ENCODE measurements at places on chromosomes 6 and 20.

- no peak for DNase-seq
These were observed 1.4 kb downstream of the TMEM170B start for GRCh38 chr6:11538819-11539468.

GRCh38 chr6:93393554-93394074 lies 25.7 kb downstream of the EPHA7 start:
- DNase-seq, result no peak

DNA sequence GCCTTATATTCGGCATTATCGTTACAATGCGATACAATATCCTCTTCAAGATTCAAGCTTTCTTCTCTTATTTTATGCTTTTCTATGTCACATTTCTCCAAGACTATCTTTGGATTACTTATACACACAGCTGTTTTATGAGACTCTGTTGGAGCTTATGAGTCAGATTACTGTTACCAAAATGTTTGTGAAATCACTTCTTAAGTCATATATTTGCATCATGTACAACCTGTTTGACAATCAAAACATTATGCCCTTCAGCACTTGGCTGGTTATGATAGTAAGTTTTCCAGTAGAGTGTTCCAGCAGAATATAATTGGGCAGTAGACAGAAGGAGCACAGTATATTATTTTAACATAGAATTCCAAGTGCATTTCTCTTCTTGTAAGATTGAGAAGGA lies 35.2 kb downstream of the BMP6 start:
- no peak for DNase-seq

- DNase-seq, result no peak
These were observed 37.7 kb upstream of the PXDC1 start for GRCh38 chr6:3789018-3789895.

- no peak for DNase-seq
These were observed 4.8 kb upstream of the DUSP22 start for GRCh38 chr6:287489-287860.

GRCh38 chr6:15569035-15569995 lies 93.5 kb downstream of the DTNBP1 start:
- DNase-seq, result no peak

- peak; percentile 62 for DNase-seq
These were observed 2.0 kb downstream of the PDE10A start for GRCh38 chr6:165660857-165661663.

DNA sequence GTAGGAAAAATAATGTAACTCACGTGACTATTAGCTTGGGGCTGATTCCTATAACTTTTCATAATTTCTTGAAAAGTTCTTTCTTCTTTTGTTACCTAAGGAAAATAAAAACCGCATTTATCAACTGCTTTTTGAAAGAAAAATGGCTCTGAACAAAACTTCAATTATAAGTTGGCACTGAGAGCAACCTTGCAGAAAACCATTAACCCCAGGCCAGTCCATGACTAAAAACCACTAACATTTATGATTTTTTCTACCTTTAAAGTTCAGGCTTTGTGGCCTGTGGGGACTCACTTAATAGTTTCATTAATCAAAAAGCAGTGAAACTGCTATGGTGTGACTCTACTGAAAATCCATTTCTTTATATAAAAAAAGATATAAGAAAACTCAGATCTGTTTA lies 69.1 kb upstream of the SAMHD1 start:
- DNase-seq, result no peak

- no peak for DNase-seq
These were observed 269.1 kb downstream of the PHF3 start for GRCh38 chr6:63904650-63905248.

GRCh38 chr6:4256969-4257368 lies 121.6 kb upstream of the ECI2 start:
- DNase-seq, result no peak

DNA sequence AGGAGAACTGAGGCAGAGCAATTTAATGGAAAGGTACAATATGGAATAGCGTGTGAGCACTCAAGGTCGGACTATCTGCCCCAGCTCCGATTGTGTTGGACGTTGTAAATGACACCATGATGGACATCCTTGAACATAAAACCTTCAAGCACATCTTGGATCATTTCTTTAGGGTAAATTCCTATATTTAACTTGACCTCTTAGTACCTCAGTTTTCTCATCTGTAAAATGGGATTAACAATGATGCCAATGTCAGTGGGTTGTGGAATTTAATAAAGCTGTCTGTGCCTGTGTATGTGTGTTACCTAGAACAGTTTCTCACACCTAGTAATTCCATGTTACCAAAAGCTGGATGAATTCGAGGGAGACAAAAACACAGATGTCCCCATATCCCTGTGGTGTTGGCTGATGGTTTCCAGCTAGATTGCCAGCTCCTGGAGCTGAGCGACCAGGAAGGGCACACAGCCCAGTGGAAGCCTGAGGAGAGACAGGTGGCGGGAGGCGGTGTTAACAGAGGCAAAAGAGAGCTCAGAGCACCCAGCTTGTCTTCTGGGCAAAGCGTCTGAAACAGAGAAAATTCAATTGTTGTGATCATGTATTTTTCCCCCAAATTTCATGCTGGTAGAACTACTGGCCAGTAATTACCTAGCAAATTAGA lies 32.6 kb downstream of the MDFI start:
- no peak for DNase-seq

DNA sequence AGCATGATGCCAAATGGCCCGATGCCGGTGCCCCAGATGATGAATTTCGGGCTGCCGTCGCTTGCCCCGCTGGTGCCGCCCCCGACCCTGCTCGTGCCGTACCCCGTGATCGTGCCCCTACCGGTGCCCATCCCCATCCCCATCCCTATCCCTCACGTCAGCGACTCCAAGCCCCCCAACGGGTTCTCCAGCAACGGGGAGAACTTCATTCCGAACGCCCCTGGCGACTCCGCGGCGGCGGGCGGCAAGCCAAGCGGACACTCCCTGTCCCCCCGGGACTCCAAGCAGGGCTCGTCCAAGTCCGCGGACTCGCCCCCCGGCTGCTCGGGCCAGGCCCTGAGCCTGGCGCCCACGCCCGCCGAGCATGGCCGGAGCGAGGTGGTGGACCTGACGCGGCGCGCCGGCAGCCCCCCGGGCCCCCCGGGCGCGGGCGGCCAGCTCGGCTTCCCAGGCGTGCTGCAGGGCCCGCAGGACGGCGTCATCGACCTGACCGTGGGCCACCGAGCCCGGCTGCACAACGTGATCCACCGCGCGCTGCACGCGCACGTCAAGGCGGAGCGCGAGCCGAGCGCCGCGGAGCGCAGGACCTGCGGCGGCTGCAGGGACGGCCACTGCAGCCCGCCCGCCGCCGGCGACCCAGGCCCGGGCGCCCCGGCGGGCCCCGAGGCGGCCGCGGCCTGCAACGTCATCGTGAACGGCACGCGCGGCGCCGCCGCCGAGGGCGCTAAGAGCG lies 144.6 kb downstream of the SOBP start:
- no peak for DNase-seq

DNA sequence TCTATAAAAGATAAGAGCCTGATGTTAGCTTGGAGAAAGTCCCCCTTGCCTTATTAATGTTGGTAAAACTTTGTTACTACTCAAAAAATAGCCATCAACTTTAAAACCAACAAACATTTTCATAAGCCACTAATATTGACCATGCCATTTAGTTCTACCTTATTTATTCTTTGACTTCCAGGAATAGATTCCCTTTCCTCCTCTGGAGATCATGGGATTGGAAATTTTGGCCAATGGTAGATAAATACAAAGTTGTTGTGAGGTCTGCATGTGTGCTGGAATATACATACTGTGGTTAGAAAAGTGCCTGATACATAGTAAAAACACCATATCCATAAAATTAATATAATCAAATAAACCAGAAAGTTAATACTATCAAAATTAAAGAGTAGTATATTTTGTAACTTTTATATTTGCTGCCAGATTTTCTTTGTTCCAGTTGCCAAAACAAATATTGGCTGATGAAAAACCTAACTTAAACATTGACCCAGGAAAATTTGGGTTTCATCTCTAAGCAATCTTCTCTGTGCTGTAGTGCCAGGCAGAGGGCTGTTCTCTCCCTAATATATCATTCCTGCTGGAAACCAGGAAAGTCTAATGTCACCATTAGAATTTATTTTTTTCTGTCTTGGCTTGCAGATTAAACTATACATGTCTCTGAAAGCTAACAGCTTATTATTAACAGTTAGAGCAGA lies 169.1 kb downstream of the NKAIN2 start:
- no peak for DNase-seq

GRCh38 chr6:91328241-91328640 lies 741.4 kb upstream of the MAP3K7 start:
- no peak for DNase-seq

DNA sequence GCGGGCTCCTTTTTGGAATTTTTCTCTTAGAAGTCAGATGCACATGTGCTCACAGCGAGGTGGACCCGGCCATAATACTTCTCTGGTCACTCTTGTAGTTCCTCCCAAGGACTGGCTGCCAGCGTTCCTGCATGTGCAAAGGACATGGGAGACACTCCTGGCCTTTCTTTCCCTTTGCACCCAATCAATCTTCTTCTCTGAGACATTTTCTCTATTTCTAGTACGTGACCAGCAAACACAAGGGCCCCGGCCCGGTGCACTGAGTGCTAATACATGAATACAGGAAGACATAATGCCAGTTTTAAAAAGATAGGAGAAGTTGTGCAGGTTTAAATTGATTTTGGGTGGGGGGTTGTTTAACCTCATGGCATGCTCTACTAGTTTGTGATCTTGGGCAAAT lies 233.6 kb downstream of the SMOC2 start:
- DNase-seq, result peak; percentile 28

GRCh38 chr6:5471637-5472398 lies 210.5 kb downstream of the FARS2 start:
- DNase-seq, result peak; percentile 85

DNA sequence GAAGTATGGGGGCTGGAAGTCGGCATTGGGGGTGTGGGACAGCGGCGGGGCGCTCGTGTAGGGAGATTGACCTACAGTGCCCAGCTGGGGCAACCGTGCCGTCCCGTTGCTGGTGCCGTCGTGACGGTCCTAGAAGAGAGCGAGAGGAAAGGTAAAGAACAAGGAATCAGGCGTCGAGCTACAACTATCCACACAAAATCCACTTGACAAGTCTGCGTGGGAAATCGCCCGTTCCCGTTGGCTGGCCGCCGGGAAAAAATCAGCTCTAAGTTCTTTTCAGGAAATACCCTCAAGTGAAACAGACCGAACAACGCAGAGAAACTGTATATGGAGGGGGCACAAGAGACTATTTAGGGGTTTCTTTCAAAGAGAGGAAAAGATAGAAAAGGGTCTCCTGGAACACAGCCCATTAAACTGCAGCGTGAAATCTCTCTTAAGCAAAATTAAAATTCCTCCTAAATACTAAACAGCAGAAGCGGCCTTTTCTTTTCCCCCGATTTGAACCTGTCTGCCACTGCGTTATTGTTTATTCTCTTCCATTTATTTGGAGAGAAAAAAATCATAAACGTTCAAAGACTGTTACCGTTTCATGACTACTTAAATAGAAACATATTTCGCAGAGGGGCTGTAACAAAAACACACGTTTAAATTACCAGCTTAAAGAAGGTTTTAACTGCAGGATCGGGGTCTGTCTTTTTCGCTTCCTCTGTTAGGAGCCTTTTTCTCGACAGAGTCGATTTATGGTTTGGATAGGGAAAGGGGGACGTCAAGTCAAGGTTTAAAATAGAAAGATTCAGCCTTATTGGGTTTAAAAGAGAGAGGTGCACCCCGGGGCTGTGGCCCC lies 4.4 kb downstream of the TFAP2A start:
- DNase-seq, result no peak

- no peak for DNase-seq
These were observed 38.1 kb upstream of the OPN5 start for GRCh38 chr6:47743744-47744143.

DNA sequence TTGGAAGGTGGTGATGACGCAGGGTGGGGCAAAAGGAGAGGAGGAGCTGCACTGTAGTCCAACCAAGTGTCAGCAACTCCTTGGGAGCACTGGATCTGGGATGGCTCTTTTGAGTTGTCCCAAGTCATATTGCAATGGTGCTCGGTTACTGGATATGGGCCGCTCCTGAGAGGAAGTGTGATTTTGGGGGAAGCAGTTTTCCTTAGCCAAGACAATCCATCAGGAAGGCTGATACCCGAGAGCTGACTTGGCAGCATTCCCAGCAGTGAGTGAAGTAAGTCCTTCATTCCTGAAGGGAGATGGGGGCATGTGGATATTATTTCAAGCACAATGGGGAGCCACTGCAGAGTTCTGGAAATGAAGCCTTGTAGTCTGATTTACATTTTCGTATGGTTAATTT lies 354.1 kb downstream of the RFPL4B start:
- no peak for DNase-seq

- no peak for DNase-seq
These were observed 1.5 kb upstream of the CRIP3 start for GRCh38 chr6:43310134-43310533.

GRCh38 chr6:170107606-170108222 lies 183.2 kb downstream of the DLL1 start:
- DNase-seq, result peak; percentile 22

- no peak for DNase-seq
These were observed 507.3 kb upstream of the ARID1B start for GRCh38 chr6:156269751-156270369.

DNA sequence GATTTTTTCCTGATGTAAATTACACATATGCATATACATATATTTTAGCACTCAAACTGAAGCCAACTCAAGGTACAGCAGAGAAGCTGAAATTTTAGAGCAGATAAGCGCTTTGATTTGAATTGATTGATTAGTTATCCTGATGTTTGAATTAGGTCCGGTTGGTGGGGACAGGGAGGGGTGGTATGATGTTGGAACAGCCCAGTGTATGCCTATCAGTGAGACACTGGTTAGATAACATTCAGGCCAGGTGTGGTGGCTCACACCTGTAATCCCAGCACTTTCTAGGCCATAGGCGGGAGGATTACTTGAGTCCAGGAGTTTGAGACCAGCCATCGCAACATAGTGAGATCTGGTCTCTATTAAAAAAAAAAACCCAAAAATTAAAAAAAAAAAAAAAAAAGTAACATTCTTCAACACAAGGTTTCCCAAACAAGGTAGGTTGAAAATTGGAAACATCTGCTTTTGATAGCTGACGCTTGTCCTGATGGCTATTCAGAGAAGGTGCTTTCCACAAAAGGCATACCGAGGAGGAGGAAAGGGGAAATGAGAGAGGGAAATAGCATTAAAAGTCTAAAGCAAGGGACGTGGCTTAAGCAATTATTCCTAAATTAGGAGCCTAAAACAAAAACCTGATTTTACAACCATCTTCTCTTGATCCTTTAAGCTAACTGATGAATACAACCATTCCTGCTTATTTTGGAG lies 288.4 kb upstream of the JARID2 start:
- no peak for DNase-seq

All from ecto neural progenitor cell (in vitro differentiated cells).